ENCODE measurements at places on chromosomes 12 and 14.

GRCh38 chr14:24179294-24179960, 7.5 kb downstream of the REC8 start:
- DNase-seq = no peak

DNA sequence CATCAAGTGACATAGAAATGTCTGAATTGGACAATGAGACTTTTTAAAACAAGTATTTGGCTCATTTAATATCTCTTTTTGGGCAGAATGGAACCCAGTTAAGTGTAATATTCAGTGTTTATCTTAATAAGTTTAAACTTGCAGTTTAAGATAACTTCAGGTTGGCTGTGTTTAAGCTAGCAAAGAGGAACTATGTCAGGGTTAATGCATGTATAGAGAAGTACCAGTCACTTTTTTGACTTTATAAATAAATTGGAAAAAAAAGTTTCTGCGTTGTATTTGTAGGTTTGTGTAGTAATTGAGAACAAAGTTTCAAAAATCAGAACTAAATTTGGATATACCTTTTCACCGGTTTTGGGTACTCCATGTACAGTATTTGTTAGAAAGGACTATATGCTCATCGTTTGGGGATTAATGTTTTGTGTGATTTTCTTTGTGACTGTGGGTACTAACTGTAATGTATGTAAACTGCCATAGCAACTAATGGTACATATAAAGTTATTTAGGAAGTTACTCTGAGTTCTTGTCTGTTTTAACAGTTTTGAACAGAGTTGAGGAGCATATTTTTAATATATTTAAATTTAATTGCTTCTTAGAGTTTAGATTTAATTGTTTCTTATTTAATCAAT, 4.5 kb downstream of the HMGA2 start:
- DNase-seq = no peak

DNA sequence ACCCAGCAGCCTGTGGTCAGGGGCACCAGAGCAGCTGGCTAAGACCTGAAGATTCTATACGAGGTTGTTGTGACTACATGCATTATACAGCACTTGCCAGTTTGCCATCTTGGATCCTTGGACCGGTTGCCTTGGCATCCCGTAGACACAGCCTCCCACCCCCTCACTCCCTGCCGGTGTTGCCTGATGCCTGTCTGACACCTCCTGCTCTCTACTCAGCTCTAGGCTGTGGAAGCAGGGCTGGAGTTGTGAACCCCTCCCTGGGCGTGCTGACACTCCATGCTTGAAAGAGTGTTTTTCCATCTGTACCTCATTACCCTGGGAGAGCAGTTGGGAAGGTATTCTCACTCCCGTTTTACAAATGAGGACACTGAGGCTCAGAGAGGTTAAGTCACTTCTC, 2.5 kb downstream of the CHGA start:
- no peak for DNase-seq

- DNase-seq = no peak
These were observed 980.5 kb downstream of the TMEM121 start for GRCh38 chr14:106506881-106507305.

DNA sequence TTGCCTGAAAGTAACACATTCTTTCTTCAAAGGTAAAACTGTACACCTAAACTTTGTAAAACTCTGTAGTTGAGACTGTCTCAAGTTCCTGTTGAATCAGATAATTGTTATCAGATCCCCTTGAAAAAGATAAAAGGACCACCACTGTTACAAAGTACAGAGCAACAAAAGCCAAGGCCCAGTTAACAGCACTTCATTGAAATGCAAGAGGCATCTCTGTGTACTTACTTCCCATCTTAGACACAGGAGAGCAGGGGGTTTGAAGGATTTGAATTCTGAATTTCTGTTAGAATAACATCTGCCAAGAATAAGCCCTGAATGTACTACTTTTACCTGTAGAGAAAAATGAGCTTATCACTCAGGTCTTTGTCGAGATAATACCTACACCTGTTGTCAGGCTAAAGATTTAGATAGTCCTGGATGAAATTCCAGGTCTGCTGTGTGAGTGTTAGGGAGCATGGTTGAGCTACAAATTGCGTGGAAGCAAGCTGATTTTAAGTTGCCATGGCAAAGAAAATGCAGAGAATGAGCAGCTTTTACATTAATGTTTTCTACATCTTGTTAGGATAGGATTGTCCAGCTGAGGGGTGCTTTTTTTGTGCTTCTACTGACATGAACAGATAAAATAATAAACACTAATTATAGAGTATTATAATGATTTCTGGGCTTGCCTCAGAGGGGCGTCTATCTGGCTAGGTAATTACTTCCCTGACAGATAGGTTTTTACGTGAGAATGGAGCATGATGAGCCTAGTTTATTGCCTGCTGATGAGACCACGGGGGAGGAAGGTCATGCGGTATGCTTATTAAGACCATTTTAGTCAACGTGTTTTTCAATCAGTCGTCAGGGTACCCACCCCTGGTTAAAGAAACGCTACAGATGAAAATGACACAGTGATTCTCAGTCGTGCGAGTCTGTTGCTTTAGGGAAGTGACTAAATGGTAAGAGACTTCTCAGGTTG, 309.2 kb downstream of the PAWR start:
- DNase-seq = no peak

DNA sequence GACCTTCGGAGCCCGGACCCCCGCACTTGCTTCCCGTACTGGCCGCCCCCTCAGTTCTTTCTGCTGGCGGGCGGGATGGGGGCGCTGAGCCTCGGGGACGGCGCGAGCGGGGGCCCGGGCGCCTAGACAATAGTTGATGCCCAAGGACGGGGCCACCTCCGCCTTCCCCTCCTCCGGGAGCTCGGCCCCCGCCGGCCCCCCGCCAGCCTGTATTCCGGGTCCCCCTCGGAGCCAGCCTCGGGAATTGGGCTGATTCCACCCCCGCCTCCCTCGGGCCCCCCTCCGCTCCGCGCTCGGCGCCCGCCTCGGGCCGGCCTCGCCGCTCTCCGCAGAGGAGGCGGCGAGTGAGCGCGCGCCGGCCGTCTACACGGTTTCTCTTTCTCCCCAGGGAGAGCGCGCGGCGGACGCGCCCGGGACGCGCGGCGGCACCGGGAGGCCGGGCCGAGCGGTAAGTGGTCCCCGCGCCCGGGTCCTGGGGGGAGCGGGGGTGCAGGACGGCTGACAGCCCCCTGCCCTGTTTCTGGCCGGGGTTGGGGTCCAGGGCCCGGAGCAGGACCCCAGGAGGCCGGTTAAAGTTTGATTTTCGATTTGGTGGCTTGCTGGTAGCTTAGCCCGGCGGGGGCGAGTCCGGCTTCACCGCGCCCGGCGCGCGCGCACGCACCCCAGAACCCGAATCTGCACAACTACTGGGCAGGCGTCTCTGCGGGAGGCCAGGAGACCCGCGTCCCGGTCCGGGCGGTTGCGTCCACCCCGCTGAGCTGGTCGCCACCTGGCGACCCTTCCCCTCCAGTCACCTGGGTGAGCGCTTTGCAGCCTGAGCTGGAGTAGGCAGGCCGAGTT, 413.7 kb downstream of the PCNX1 start:
- peak; percentile 23 for DNase-seq

- no peak for DNase-seq
These were observed 139.1 kb downstream of the RERGL start for GRCh38 chr12:17950898-17951297.

DNA sequence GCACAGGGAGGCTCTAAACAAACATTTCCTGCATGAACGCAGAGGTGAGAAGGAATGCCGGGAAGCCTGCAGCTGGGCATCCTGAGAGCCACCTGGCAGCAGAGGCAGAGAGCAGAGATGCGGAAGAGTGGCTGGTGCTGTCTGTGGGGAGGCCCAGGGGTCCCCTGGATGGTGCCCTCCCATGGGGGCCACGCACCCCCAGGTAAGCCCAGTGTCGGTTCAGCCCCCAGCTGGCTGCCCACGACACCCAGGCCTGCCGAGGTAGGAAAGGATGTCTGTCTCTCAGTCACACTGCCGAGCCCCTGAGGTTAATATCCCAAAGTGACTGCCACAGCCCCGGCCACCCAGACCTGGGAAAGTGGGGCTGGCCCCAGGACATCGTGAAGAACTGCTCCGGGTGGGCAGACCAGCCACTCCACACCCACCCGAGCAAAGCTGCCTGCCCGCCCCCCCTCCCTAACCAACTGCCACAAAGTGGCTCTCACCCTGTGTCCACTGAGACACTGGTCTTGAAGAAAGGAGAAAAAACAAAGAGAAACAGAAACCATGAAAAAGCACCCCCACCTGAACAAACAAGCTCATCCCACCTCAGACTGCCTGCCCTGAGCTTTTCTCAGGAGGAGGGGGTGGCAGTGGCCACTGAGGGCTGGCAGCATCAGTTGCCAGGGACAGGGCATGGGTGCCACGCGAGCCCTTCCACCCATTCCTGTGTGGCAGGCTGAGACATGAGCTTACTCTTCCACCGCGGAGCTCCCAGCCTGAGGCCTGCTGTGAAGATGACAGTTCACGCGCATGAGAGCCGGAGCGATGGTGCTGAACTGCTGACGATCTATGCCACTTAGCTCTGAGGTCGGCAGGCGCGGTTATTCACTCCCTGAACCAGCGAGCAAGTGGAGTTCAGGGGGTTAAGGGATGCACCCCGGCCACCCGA, 40.8 kb downstream of the CCDC88C start:
- DNase-seq = no peak

- no peak for DNase-seq
These were observed 60.6 kb upstream of the KCNA1 start for GRCh38 chr12:4849115-4849541.

- no peak for DNase-seq
These were observed 1.1 kb downstream of the NELL2 start for GRCh38 chr12:44874981-44875416.

DNA sequence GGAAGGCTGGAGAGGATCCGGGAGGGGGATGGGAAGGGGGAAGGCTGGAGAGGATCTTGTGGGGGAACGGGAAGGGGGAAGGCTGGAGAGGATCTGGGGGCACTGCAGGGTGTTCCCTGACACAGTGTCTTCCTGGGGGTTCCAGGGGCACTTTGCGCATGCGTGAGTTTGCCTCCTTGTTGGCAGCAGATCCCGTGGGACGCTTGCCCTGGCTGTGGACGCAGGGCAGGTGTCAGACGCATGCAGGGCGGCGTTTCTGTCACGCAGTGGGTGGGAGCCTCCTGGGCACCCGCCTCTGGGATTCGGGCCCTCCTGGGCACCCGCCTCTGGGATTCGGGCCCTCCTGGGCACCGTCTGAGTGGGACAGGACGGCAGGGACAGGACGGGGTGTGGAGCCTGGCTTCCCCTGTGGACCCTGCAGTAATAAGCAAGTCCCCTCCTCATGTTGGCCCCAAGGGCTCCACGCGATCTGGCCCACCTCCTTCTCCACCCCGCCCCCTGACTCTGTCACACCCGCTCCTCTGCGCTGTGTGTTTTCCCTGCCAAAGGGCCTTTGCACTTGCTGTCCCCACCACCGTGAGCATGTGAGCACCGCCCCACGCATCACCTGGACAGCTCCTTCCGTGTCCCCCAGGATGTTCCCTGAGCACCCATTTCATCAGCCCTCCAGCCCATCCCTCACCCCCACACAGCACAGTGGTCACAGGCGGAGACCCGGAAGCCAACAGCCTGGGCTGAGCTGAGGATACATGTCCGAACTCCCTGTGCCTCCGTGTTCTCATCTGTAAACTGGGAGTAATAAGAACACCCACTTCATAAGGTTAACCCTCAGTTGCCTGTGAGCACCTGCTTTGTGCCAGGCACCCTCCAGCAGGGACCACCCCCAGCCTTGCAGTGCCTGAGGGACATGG, 4.4 kb downstream of the MMP17 start:
- DNase-seq = no peak
